ENCODE measurements at places on chromosomes 7 and 10. TPM values are rescaled to one million over a fixed set of nuclear protein-coding genes. Genes with fewer than 3 reads are reported as not detected.
A peak's percentile ranks its signal among the peaks of the same experiment; 100 is the strongest.

ARHGEF35 gene
- 5.0 TPM for total RNA-seq

- peaks cover 27% of the 10 kb centered on the region for H3K4me1 ChIP-seq
- no peak overlapping the region for H3K4me3 ChIP-seq
- no peak for DNase-seq
- no peaks in the 10 kb centered on the region for H3K27me3 ChIP-seq
- H3K27ac ChIP-seq = no peak overlapping the region
Observed at GRCh38 chr10:68053553-68053952, 21.5 kb downstream of the HERC4 start.

DNA sequence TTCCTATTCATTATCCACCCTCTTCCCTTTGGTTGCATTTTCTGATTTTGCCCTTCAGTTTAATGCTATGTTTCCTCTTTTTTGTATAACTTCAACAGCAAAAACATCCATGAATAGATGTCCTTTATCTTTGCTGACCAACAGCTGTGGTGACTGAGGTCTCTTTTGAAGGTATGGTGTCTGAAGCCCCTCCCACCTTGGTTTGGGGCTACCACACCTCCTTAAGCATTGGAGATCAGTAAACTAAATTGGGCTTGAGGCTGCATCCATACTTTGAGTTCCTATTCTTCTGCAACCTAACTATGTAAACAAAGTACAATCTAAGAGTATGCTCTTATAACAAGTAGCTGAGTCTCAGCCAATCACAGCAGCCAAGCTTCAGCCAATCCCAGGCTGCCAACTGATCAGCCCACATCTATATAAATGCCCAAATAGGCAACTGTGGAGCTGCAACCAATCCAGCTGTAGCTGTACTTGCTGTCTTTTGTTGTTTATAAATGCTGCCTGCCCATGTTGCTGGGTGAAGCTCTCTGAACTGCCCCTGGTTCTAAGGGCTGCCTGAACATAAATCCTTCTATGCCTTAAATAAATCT, 69.4 kb upstream of the PDLIM1 start:
- no peak overlapping the region for H3K4me3 ChIP-seq
- H3K4me1 ChIP-seq = no peaks in the 10 kb centered on the region
- no peaks in the 10 kb centered on the region for H3K36me3 ChIP-seq
- DNase-seq = no peak

DNA sequence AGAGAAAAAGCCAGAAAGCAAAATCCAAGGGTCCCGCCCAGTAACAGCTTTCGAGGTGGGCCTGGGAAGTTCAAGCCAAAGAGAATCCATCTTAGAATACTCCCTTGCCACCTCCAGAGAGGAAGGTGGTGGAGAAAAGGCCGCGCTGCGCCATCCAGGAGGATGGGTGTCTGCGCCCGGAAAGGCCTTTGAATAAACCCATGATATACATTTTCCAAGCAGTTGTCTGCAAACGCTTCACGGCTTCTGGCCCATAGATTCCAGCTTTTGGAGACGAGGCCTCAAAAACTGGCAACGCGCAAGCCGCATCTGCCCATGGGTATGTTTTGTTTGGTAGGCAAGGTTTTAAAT, 17.8 kb downstream of the RGS10 start:
- peaks cover 20% of the 10 kb centered on the region for H3K36me3 ChIP-seq
- H3K4me1 ChIP-seq = peaks cover 89% of the 10 kb centered on the region
- no peak for DNase-seq
- H3K27me3 ChIP-seq = no peaks in the 10 kb centered on the region
- peak overlapping the region; percentile 82 for H3K27ac ChIP-seq

GRCh38 chr10:120067427-120067826, 174.9 kb downstream of the SEC23IP start:
- H3K36me3 ChIP-seq = peaks cover 13% of the 10 kb centered on the region
- H3K27me3 ChIP-seq = peaks cover 42% of the 10 kb centered on the region
- no peaks in the 10 kb centered on the region for H3K4me1 ChIP-seq
- no peak overlapping the region for H3K27ac ChIP-seq
- H3K4me3 ChIP-seq = no peak overlapping the region

DNA sequence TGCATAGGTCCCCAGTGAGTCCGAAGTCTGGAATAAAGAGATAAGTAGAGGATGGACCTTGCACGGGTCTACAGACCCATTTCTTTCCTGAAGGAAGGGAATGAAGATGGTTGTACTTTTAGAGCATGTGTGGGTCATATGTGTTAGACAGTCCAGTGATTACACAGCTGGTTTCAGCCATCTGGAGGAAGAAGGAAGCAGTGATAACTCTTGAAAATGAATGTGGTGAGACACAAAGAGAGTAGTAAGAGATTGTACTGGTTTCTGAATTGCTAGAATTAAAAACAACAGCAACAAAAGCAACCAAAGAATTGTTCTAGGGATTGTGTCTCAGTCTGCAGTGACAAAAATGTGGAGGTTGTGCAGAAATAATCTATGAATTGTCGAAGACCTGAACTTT, 258.9 kb downstream of the SUGCT start:
- no peaks in the 10 kb centered on the region for H3K4me1 ChIP-seq
- H3K36me3 ChIP-seq = peaks cover 4% of the 10 kb centered on the region
- H3K27ac ChIP-seq = no peak overlapping the region
- no peak for DNase-seq
- no peak overlapping the region for H3K4me3 ChIP-seq

GRCh38 chr7:87223666-87224065, 4.1 kb upstream of the TMEM243 start:
- H3K36me3 ChIP-seq = no peaks in the 10 kb centered on the region
- H3K27ac ChIP-seq = no peak overlapping the region
- H3K4me3 ChIP-seq = no peak overlapping the region
- peaks cover 18% of the 10 kb centered on the region for H3K4me1 ChIP-seq
- DNase-seq = no peak
- no peaks in the 10 kb centered on the region for H3K27me3 ChIP-seq

- peak overlapping the region; percentile 89 for H3K4me3 ChIP-seq
- H3K36me3 ChIP-seq = peaks cover 3% of the 10 kb centered on the region
- peak overlapping the region; percentile 97 for H3K27ac ChIP-seq
- no peak for DNase-seq
Observed at GRCh38 chr10:80200687-80201086, 4.7 kb downstream of the ANXA11 start.

DNA sequence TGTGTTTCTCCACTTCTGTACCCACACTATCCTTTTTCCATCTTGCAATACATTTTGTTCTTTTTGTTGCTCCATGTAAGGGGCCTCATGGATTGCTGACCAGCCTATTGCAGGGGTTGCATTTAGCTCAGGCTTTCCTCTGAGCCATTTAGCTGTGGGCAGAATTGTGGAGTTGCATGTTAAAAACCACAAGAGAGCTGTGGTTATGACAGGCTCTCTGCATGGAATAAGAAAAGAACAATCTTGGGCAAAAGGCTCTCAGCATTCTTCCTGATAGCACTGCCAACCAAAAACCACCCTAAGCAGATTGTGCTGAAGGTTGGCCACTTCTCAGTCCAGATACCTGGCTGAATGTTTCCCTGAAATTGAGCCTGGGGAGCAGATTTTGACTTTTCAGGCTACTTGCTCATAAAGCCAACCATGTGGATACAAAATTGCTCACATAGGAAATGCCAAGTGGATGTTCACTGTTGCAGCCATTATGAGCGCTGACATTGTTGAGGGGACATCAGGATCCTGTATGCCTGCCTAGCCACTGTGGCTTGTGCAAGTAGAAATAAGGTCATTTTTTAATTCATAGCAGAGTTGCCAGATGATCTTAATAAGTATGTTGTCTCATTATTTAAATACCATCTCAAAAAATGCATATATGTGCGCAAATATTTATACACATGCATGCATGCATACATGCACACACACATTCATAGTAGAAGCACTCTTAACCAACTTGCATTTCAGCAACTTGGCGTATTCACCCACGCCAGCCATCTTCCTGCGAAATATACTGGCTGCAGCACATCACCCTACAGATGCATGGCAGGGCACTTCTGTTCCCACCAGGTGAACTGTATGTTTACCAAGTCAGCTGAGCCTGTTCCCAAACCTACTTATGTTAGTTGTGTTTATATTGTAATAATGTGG, 695.4 kb downstream of the LRMDA start:
- no peak overlapping the region for H3K4me3 ChIP-seq
- H3K36me3 ChIP-seq = no peaks in the 10 kb centered on the region
- no peak overlapping the region for H3K27ac ChIP-seq
- DNase-seq = no peak
- H3K4me1 ChIP-seq = no peaks in the 10 kb centered on the region

DNA sequence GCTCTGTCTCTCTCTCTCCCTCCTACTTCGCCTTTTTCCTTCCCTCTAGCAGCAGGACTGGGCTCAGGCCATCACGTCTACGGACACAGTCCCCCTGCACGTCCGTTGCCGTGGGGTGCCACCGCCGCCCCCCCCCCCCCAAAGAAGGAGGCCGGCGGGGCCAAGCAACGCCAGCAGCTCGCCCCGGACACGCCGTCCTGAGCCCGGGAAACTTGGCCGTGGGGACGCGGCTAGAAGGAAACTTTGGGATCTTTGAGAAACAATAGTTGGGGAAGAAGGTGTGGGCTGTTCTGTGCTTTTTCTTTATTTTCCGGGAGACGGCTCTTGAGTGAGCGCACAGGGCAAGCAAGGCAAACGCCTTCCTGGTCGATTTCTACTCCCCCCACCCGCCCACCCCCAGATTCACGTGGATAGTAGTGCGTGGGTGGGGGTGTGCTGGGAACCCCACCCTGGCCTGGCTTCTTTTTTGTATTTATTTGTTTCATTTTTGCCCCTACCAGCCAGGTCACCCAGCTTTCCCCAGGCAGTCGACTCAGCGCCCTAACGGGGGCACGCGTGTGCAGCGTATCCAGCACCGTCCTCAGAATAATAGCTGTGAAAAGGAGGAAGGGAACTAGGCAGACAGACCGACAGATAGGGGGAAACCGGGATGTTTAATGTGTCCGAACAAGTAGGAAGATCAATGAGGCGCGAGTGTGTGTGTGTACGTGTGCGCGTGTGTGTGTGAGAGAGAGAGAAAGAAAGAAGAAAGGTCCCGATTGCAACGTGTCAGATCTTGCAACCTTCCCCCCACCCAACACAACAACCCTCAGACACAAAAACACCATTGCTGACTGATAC, 1.4 kb downstream of the MXI1 start:
- no peaks in the 10 kb centered on the region for H3K36me3 ChIP-seq
- peak overlapping the region; percentile 66 for H3K27ac ChIP-seq
- peak overlapping the region; percentile 91 for H3K4me3 ChIP-seq
- H3K27me3 ChIP-seq = peaks cover 10% of the 10 kb centered on the region
- DNase-seq = peak; percentile 14

- H3K4me3 ChIP-seq = peak overlapping the region; percentile 88
- H3K36me3 ChIP-seq = no peaks in the 10 kb centered on the region
- peak overlapping the region; percentile 89 for H3K27ac ChIP-seq
Observed at GRCh38 chr7:25179325-25179724, 49.0 kb downstream of the NPVF start.

Data from naive thymus-derived CD8-positive, alpha-beta T cell (primary cell).